Ureter (tissue), 1 donor: ENCODE measurements at places on chromosomes 4 and X. TPM values are rescaled to one million over a fixed set of nuclear protein-coding genes. Genes with fewer than 3 reads are reported as not detected.

GRCh38 chrX:77389891-77390290 lies 57.3 kb upstream of the FGF16 start:
- no peak for DNase-seq

The DGAT2L6 gene
- not detected for total RNA-seq

DNA sequence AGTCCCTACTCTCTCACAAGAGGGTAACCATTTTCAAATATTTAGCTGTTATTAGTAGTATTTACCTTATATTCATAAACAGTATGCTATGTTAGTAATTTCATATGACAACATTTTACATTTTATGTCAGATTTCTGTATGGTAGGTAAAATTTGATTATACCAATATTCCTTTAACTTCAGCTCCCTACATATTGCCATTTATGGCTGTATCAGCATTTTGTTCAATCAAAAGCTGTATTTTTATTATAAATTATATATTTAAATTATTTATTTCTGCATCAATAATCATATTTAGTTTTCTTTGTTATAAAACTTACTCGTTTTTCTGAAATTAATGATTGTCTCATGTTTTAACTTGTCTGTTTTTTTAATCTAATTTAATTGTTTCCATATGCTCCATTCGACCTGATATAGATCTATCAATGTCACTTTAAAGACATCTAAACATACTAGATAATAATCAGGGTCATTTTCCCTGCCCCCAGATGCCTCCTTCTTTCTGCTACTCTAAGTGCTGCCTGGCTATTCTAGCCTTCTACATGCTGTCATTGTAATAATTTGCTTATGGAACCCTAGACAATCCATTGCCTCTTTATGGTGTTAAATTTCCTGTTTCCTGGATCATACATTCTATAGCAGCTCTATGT lies 1976.7 kb upstream of the ADGRL3 start:
- no peak for DNase-seq

The CXCR3 gene
- 0.89 TPM for total RNA-seq

GRCh38 chr4:185716577-185717376 lies 95.2 kb downstream of the SORBS2 start:
- no peak for DNase-seq

DNA sequence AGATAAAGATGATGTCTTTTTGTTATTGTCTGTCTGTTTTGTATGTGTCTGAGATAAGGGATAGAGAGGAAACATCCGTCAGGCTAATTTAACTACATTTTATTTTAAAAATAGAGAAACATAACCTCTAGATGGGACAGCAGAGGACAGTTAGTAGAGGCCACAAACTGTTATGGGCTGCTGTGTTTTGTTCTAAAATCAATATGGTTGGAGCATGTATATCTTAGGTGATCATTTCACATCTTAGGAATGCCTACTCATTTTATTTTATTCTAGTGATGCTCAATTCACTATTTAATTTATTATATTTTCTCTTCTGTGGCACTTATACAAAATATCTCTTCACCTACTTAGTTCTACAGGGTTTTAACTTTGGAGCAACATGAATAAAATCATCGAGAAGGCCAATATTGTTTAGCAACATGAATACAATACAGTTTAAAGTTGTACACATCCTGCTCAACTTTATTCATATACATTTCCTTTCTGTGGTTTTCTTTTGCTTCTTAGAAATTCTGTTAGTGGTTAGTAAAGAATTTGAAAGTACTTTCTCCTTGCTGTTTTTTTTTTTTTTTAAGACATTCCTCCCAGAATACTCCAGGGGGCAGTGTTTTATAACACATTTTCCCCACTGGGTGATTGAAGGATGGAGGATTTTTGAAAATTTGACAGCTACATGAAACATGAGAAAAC lies 392.9 kb downstream of the UNC5C start:
- no peak for DNase-seq

The DRP2 gene
- 2.1 TPM for total RNA-seq

The CFI gene
- 21.3 TPM for total RNA-seq

DNA sequence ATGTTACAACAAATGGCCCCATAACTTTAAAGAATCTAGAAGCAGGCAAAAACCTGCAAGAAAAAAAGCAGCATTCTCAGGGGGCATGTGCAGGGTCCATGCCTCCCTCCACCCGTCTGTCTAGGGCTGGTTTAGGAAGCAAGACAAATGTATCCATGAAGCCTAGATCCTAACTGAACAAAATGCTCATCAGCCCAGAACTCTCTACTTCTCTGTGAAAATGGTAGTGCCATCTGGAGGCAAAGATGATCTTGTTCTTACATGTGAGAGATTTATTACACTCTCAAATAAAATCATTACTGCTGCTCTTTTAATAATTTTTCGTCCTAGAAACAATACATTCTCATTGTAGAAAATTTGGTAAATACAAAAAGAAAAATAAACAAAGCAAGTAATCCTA lies 26.7 kb downstream of the NR3C2 start:
- no peak for DNase-seq

DNA sequence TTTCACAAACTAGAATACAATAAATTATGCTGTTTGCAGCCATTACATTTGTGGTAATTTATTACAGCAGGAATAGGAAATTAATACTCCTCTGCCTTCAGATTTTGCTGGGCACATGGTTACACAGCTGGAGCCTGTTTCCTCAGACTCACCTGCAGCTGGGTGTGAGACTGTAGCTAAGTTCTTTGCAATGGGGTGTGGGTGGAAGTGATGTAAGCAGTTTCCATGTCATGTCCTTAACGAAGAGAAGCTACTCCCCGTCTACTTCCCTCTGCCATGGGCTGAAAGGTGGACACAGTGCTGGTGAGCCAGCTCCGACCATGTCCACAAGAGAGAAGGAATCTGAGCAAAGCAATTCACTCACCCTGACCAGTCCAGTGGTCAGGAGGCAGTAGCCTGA lies 18.2 kb downstream of the SH3KBP1 start:
- no peak for DNase-seq

The THOC2 gene
- 108 TPM for total RNA-seq
